ENCODE measurements at places on chromosomes 12 and 14. TPM values are rescaled to one million over a fixed set of nuclear protein-coding genes. Genes with fewer than 3 reads are reported as not detected.

Gene ATP2B1
- 27.9 TPM for total RNA-seq

Gene ACTR10
- total RNA-seq, result 55.4 TPM

Gene ACOT6
- total RNA-seq, result not detected

Gene SCNN1A
- total RNA-seq, result not detected

Gene LRP1-AS
- not detected for total RNA-seq

Gene KRT75
- not detected for total RNA-seq

Gene VEZT
- total RNA-seq, result 75.9 TPM

Gene SIX4
- total RNA-seq, result 5.2 TPM

Gene KRT72
- total RNA-seq, result not detected

Gene NT5DC3
- total RNA-seq, result 7.5 TPM

Gene NEUROD4
- not detected for total RNA-seq

Gene EIF2S3B
- total RNA-seq, result 0.93 TPM

Gene LMNTD1
- not detected for total RNA-seq

Gene FOXA1
- total RNA-seq, result not detected

Gene TBC1D30
- 0.53 TPM for total RNA-seq

Gene LRTM2
- total RNA-seq, result not detected

Gene CBX5
- 44.6 TPM for total RNA-seq

Gene KRT4
- total RNA-seq, result not detected

Gene LMO3
- 0.99 TPM for total RNA-seq

Gene STYK1
- total RNA-seq, result 0.40 TPM

Gene IL26
- not detected for total RNA-seq

Gene NFATC4
- 32.8 TPM for total RNA-seq

Gene CCDC198
- 0.53 TPM for total RNA-seq

Gene IKZF4
- total RNA-seq, result 2.5 TPM

Gene GALNT16
- 1.8 TPM for total RNA-seq

Gene PRB2
- not detected for total RNA-seq

Gene CMA1
- total RNA-seq, result not detected

Gene BHLHE41
- 3.8 TPM for total RNA-seq

Gene POTEG
- total RNA-seq, result not detected

Gene FAM222A
- total RNA-seq, result 0.13 TPM

Gene PLA2G1B
- total RNA-seq, result not detected

Gene RAD9B
- 1.2 TPM for total RNA-seq

Gene SMCO2
- 0.13 TPM for total RNA-seq

Gene TAS2R19
- total RNA-seq, result 6.0 TPM

Gene RNASE3
- not detected for total RNA-seq

Gene SLCO1B1
- total RNA-seq, result not detected

Gene RFX4
- total RNA-seq, result not detected

Gene ZDHHC22
- not detected for total RNA-seq

Gene PSMC6
- total RNA-seq, result 115 TPM

Gene CLEC4C
- not detected for total RNA-seq

Gene FAR2
- total RNA-seq, result 11.0 TPM

Gene FAIM2
- 0.81 TPM for total RNA-seq

Gene AKAP5
- 0.31 TPM for total RNA-seq

Gene LRFN5
- total RNA-seq, result 1.2 TPM

Gene RGS6
- not detected for total RNA-seq

Gene CLEC12A
- not detected for total RNA-seq

Gene PRKCH
- 20.9 TPM for total RNA-seq

Gene CRACR2A
- 2.1 TPM for total RNA-seq

Gene AJUBA
- 19.0 TPM for total RNA-seq

Gene LAG3
- total RNA-seq, result 0.12 TPM

Gene ACSM4
- total RNA-seq, result not detected

Gene SSTR1
- 0.66 TPM for total RNA-seq

Gene ASPG
- total RNA-seq, result not detected

Gene BBS10
- total RNA-seq, result 13.9 TPM

Gene VWF
- 2.5 TPM for total RNA-seq

Gene STON2
- 0.66 TPM for total RNA-seq
